Stimulated activated naive CD4-positive, alpha-beta T cell (primary cell): ENCODE measurements at places on chromosomes 4 and X.

GRCh38 chr4:8736090-8736825 is 135.4 kb downstream of the HMX1 start:
- DNase-seq = no peak

DNA sequence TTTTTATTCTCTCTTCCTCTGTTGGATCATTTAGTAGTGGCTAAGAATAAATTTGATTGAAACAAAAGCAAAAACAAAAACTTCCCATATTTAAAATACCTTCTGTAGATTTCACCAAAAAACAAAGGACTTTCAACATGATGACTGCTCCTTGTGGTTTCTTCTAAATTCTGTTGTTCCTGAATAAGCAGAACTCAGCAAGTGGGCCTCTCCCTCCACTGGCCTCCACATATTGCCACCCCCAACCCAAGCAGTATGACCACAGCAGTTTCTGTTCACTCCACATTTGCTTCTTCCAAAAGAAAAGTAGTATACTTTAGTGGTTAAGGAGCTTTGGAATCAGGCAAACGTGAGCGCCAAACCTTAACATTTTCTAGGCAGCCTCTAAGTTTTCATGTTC is 114.7 kb downstream of the COX18 start:
- no peak for DNase-seq

DNA sequence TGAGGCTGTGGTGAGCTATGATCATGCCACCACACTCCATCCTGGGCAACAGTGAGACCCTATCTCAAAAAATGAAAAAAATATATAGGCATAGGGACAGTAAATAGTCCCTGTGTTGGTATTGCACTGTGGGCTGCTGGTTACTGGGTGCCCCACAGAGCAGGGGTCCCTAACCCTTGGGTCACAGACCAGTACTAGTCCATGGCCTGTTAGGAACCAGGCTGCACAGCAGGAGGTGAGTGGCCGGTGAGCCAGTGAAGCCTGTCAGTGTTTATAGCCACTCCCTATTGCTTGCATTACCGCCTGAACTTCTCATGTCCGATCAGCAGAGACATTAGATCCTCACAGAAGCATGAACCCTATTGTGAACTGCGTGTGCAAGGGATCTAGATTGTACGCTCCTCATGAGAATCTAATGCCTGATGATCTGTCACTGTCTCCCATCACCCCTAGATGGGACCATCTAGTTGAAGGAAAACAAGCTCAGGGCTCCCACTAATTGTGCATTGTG is 106.5 kb downstream of the TNIP2 start:
- DNase-seq = no peak

DNA sequence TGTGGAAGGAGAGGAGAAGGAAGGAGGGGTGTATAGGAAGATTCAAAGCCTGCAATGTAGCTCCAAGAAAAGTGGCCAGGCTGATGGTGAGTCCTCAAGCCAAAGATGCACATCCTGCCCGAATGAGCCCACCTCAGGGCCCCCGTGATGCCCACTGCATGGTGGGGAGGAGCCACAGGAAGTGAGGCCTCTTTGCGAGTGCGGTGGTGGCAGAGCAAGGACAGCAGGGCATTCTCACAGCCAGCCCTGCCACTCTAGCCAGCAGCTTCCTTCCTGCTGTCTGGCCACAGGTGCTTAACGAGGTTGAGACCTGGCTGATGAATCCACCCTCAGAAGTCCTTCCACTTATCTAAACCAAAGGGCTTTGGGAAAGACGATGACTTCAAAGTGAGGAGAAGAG is 55.8 kb downstream of the BCOR start:
- DNase-seq = no peak

DNA sequence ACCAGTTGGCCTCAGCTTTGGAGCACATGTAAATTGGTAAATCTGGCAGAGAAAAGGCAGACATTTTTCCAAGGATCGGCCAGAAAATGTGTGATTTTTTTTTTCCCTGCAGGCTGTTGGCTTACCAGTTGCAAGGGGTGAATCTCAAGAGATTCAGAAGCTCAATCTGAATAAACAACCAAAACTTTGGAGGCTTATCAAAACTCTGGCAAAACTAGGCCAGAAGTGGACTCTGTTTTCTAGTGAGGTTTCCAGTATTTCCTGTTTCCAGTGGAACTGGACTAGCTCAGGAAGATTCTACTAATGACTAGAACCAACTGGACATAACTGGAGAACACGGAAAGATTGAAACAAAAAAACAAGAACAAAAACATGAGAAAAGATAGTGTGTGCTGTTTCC is 191.3 kb downstream of the SMIM20 start:
- no peak for DNase-seq

- no peak for DNase-seq
These were observed 182.9 kb downstream of the MAML3 start for GRCh38 chr4:139971111-139971510.

GRCh38 chrX:110301194-110301593 is 16.7 kb downstream of the AMMECR1 start:
- no peak for DNase-seq
